ENCODE measurements at places on chromosomes 3 and 15.

GRCh38 chr3:150110097-150110496, 139.4 kb upstream of the PFN2 start:
- no peak for DNase-seq

GRCh38 chr3:111904376-111905241, 45.5 kb downstream of the PHLDB2 start:
- DNase-seq: no peak

DNA sequence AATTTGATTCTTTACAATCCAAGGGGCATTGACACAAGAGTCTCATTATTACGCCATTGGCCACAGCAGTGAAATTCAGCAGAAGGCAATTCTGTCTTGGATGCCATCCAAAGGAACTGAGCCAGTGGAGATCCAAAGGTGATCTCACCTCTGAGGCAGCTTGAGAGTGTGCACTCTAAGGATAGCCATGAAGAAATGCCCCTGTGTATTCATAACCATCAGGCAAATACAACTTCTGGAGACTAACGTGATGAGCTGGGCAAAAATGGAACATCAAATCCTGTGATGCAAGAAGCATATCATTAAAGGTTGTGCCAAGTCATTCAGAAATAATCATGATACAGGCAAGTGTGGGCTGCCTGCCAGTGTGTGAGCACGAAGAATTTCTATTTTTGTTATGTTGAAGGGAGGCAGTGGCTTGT, 41.4 kb downstream of the ROBO2 start:
- no peak for DNase-seq

DNA sequence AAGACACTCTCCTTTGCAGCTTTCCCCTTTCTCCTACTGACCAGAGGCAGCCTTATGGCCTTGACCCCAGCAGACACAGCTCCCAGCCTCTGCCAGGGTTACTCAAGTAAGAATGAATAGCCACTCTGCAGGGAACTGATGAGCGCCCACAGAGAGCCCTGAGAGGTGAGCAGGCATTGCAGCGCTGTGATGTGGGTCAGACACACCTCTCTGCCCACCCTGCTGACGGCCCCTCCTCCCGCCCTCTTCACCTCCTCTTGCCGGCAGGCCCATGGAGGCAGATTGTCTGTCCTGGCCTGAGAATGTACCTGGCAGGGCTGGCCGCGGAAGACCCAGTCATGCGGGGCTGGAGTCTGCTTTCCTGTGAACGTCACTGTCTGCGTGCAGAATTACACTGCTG, 512.6 kb upstream of the PPP2R3A start:
- no peak for DNase-seq

DNA sequence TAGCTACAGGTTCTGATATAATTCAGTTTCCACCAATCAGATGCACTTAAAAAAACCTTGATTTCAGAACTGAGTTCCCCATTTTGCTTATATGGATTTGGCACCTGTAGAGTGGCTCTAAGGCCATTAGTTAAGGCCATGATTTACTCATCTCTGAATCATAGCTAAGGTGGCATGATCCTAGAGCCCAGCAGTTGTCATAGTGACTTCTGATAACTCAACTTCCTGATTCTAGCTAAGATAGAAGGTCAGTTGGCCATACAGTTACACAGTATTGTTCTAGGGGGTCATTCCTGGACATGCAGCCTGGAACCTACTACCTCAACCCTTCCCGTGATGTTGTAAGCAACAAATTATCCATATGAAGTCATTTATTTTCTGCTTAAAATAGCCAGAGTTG, 15.9 kb upstream of the TMEM87A start:
- DNase-seq: no peak

- DNase-seq: peak; percentile 68
Measured at GRCh38 chr15:63502843-63503738, 1.3 kb upstream of the USP3 start.

DNA sequence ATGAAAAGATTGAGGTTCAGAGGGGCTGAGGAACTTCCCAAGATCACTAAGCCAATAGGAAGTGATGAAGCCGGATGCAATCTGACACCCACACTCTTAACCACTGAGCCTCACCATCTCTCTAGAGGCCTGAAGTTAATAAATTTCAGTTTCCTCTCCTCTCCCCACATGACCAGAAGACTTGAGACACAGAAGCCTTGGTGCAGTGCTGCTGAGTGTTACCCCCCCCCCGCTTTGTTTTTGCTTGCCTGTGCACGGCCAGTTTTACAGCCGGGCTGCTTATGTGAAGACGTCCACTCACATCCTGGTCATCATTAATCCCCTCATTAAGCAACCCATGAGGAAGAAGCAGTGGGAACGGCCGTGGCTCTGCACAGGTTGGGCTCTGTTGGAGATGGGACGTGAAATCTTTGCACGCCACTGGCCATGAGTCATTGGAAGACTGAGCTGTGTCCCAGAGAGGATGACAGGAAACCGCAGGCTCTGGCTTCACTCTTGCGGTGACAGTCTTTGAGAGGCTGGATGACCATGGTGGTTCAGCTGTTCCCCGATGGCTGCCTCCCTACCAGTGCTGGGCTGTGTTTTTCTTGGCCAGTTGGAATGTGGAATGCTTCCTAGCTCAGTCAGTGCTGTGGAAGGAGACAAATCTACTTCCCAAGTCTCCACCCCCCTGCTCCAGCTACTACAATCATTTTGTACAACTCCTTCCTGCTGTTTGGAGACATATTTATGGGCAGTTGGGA, 232.6 kb upstream of the LRTM1 start:
- DNase-seq: no peak

DNA sequence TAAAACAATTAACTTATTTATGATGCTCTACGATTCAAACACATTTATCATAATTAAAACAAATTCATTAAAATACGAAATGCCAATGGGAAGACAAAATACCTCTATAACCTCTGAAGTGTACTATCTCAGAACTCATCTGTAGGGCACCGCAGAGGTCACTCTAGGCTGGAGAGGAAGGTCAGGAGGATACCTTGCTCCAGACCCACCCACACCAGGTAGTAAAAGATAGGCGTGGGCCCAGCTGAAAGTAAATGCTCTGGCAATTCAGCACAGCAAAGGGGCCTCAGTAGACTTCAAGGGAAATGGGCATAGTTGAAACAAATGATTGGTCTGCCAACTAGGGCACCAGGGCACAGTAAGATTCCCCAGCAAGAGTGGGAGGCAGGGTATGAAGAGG, 26.0 kb upstream of the SPPL2A start:
- DNase-seq: no peak

- DNase-seq: no peak
Measured at GRCh38 chr3:8452112-8452511, 49.5 kb upstream of the LMCD1 start.

- no peak for DNase-seq
Measured at GRCh38 chr15:55766676-55767075, 23.7 kb upstream of the PRTG start.

DNA sequence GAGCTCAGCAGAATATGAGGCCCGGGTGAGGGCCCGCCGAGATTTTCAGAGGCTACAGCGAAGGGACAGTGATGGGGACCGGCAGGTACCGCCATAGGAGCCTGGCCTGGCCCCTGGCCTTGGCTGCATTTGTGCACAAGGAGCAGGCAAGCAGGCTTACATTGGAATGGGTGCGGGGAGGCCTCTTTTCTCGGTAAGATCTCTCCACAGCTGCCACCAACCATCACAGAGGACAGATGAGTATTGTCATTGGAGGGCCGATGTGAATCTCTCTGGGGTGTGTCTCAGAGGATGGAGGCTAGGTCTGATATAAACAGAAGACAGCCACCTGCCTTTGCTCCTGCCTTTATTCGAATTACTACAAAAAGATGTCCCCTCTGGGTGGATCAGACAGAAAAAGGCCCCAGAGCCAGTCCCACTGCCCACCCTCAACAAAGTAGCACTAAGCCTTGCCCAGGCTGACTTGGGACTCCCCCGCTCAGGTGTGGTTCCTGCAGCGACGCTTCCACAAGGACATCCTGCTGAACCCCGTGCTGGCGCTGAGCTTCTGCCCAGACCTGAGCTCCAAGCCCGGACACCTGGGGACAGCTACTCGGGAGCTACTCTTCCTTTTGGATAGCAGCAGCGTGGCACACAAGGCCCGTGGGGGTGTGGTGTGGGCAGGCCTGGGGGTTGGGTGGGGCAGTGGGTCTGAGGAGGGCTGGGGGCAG, 5.4 kb downstream of the VWA5B2 start:
- DNase-seq: no peak

DNA sequence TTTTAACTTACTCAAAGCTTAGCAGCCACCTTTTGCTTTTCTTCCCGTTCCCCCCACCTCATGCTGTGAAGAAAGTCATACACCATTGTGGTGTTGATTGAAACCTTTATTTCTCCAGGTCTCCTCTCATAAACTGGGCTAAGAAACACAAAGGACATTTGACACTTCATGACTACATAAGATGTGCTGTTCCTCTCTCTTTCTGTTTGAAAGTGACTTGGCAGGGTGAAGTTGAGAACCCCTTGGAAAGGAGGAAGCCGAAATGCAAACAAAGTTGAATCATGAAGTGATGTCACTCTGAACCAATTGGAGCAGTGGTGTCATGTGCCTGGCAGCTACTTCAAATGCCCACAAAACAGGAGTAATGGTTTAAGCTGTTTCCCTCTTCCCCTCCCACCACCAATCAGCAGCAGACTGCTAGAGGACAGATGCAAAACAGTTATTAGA, 174.7 kb downstream of the IGF1R start:
- DNase-seq: no peak

- peak; percentile 38 for DNase-seq
Measured at GRCh38 chr15:81292523-81293001, 31.4 kb downstream of the STARD5 start.

- DNase-seq: no peak
Measured at GRCh38 chr15:96325541-96326327, 4.8 kb upstream of the NR2F2 start.

- no peak for DNase-seq
Measured at GRCh38 chr3:141656771-141657170, 81.3 kb upstream of the RNF7 start.

DNA sequence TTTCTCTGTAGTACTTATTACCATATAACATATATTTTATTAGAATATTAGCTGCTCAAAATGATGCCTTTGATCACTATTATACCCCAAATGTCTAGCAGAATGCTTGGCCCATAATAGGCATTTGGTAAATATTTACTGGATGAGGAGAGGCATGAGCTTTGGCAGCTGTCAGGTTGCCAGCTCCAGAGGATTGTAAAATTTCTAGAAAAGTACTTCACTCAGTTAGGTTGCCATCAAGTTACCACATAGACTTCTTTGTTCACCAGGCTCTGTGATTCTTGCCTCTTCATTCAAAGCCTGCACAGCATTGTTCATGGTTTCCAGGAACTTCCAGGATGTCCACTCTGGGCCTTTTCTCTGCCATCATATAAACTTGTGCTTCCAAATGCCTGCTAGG, 582.8 kb downstream of the PDCD6IP start:
- DNase-seq: no peak

DNA sequence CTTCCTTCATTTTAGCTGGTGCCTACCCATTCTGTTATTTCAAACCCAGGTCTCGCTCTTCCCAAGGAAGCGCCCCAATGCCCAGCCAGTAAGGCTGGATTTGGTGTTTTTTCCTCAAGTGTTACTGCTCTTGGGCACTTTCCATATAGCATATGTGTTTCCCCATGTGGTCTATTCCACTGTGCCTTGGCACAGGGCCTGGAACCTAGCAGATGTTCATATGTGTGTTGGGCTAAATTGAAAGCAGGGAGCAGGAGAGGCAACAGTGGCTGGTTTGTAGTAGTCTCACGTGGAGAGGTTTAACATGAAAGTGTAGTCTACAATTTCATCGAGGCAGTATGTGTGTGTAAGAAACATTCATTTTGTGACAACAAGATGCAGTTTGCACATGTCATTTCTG, 48.2 kb upstream of the TEX264 start:
- peak; percentile 58 for DNase-seq

- no peak for DNase-seq
Measured at GRCh38 chr3:110344897-110345767, 726.5 kb upstream of the NECTIN3 start.

- DNase-seq: no peak
Measured at GRCh38 chr3:473033-473800, 276.7 kb downstream of the CHL1 start.

- peak; percentile 69 for DNase-seq
Measured at GRCh38 chr3:50390508-50391224, 31.3 kb upstream of the TMEM115 start.

DNA sequence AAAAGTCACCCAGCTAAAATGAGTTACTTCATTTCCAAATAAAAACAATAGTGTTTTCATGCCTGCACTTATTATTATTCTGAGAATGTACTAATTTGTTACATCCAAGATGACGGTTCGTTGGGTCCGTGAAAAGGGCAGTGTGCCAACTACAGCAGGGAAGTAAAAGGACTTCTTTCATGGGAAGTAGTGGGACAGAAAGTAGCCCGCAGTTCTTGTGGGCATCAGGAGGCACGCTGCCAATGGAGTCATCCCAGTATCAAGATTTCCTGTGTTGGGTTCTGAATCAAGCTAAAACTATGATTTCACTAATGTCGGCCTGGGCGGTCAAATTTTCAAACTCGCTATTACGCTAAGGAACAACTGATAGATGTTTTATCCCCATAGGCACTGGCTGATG, 254.5 kb upstream of the SOX2 start:
- DNase-seq: no peak

DNA sequence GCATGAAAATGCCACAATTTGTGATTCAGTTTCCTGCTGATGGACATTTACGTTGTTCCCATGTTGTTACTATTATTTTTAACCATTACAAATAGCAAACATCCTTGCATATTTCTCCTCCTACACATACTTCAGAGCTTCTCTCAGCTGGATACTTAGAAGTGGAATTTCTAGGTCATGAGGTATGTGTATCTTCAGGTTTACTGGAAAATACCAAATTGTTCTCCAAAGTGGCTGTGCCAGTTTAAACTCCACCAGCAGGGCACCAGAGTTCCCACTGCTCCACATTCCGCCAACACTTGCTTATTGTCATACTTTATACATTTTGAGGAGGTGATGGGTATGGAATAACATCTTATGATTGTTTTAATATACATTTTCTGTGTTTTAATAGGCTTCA, 45.7 kb downstream of the PRR23E start:
- DNase-seq: no peak

- no peak for DNase-seq
Measured at GRCh38 chr3:171142985-171143384, 116.5 kb upstream of the SLC2A2 start.

DNA sequence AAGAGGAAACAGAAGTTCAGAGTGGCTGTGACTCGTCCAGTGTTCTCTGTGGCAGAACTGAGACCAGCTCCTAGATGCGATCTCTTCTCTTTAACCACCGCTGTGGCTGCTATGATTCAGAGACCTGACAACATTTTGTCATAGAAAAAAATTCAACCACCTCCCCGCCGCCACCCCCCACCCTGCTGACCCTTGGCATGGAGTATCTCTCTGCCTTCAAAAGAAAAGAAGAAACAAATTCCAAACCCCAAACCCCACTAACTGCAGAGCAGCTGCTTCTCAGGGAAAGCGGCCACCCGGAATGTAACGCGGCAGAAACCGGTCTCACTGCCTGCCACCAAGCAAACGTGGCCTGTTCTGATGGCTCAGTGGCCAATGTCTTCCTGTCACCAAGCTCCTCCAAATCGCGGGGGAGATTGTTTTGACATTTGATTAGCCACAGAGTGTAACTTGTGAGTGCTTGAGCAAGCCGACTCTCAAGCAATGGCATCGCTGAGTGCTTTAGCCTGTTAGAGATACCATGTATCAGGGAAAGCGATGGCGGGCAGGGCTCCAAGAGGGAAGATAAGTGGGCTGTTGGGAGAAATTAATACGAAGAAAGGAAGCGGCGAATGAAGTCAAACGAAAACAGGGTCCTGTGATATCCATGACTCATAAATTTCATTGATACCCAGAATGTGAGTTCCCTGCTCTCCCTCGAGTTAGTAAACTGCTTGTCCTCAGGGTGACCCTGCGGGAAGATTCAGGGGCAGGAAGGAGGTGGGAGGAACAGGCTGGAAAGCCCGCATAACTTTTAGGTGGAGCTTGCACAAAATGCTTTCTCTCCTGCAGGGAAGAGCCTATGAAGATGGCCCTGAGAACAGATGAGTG, 44.8 kb upstream of the TLE3 start:
- no peak for DNase-seq

All from right forelimb (tissue), 1 donor.